A673 (cell line): ENCODE measurements at places on chromosomes 2 and 18.

DNA sequence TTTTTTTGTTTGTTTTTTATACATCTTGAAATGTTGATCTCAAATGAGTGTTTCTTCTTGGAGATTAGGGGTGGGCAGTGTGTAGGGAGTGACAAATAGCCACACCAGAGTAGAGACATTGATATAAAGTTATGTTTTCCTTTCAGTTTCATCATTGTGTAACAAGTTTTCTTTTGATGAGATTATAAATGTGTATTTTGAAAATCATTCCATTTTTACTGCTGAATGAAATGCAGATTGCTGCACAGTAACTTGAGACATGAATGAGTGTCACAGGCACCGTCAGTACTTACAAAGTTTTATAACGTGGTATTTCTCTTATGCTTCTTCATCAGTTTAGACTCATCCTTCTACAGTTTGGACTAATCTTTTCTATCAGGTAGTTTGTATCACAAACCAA, 370 bp downstream of the MEP1B start:
- no peak for DNase-seq

GRCh38 chr2:241083091-241083415, 19.0 kb downstream of the MTERF4 start:
- no peak for DNase-seq

- DNase-seq, result no peak
Observed at GRCh38 chr18:74113711-74114110, 33.9 kb downstream of the FBXO15 start.

DNA sequence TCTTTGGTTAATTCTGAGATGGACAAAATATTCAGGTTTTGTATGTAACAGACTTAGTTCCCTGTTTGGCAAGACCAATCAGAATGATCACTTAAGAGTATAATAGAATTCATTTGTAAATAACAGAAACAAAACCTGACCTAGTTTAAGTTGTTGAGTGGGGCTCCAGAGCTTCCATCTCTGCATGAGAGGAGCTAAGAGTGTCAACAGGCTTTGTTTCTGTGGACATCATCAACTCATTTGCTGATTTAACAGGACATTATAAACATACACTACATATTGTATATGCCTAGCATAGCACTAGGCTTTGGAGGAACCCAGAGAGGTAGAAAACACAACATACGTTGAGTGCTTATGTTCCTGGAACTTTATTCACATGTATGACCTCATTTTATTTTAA, 75.3 kb upstream of the TRIB2 start:
- DNase-seq, result no peak

- DNase-seq, result no peak
Observed at GRCh38 chr2:176997074-176997791, 215.4 kb upstream of the HNRNPA3 start.

DNA sequence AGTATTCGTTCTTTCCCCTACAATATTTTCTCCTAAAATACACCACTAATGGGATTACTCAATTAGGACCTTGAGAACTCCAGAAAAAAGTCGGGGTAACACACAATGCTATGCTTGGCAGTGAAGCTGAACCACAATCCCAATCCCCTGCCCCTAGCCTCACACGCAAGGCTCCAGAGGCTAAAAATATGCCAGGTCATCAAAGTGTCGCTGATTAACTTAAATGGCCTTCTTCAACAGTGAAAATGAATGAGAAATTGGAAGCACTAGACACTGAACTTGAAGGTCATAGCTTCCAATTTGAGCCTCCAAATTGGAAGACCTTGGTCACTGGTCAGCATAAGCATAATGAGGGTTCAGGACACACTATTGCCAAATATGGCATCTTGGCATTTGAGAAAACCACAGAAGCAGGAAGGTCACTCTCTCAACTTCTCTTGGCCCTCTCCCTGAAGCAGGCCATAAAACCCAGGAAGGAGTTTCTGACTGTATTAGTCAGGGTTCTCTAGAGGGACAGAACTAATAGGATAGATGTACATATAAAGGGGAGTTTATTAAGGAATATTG, 86.0 kb upstream of the SATB2 start:
- DNase-seq, result no peak

DNA sequence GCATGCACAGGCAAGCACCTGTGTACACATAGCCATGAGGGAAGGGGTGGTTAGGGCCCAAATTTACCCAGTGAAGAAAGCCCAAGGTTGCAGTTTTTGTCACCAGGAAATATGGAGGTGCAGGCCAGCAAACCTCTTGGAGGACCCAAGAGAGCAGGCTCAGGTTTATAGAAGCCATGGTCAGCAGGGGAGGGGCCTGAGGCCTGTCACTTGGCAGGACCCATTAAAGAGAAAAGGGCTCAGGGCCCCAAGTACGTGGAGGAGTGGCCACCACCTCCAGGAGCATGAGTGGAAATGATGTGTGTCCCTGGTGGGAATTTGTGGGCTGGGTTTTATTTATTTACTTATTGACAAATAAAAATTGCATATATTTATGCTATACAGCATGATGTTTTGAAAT, 192.9 kb downstream of the HAUS1 start:
- no peak for DNase-seq

DNA sequence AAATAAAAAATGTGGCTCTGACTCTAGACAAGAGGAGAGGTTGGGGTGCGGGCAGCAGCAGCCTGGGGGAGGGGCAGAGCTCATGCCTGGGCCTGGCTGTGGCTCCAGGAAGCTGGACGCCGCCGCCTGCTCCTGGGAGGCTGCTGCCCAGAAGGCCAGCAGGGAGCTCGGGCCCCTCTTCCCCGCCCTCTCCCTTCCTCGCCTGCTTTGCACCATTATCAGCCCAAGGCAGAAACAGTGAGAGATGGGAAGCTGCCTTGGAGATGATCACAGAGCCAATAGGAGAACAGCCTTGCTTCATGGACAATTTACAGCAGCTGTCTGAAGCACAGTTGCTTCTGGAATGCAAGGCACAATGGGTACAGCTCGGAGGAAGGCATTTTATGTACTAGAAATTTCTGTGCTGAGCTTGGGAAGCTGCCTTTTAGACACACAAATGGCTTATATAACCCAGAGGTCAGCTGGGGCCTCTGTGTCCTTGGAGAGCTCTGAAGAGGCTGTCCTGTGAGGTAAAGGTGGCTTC, 55.3 kb upstream of the AFF3 start:
- DNase-seq, result peak; percentile 3

GRCh38 chr18:67241299-67241698, 275.2 kb downstream of the DSEL start:
- no peak for DNase-seq

DNA sequence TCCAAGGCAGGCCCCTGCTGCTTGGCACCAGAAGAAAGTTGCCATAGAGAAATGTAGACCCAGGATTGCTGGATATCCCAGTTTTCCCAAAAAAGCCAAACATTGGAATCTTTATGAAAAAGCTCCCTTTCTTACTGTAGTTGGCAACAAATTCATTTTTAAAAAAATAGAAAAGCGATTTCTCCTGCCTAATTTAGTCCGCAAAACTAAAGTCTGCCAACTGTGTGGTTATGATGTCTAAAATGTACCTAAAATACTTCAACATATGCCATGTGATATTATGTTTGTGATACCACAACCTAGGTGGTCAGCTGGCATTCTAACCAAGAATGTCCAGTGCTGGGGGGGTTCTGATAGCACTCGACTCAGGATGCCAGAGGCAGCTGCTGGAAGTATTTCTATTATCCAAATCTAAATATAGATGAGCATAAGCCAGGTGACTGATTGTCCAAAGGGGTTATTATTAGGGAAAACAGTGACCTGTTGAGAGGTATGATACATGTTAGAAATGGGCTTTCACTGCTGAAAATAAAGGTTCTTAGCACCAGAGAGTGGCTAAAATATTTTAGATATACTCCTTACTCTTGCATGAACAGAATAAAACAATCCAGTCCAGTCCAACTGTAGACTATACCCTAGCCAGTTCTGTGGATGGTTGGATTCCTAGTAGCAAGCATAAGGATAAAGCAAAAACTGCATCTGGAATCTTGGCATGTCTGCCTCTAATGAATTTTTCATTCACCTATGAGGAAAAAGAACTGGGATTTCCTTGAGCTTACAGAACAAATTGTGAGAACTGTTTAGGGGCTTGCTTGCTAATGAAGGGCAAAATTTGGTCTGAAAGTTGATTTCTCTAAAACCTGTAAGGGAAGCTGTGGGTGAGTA, 101.7 kb downstream of the STK39 start:
- DNase-seq, result no peak

DNA sequence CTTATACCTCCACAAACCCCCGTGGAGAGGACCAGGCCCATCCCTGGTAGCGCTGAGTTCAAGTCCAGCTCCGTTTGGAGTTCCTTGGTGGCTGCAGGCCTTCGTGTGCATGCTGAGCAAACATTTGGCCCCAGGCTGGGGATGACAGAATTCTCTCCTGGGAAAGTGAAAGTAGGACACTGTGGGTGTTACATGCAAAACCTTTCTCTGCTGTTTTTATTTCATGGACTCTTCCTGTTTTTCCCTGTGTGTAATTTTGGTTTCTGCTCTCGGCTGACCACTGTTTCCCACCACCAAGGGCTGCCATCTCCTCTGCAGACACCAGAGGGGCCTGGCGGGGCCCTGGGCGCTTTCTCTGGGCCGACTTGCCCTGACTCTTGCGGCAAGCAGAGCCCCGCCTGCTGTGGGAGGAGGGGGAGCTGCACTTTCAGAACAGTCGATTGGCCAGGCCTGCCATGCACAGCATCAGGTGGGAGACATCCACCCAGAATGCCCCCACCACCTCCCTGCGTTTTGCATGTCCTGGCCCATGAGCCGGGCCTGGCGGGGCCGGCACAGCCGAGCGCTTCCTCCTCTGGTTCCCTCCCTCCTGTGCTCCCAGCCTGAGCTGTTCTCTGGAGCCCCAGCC, 102.4 kb downstream of the CABLES1 start:
- no peak for DNase-seq

GRCh38 chr2:222969491-222969890, 82.5 kb upstream of the KCNE4 start:
- DNase-seq, result peak; percentile 54

DNA sequence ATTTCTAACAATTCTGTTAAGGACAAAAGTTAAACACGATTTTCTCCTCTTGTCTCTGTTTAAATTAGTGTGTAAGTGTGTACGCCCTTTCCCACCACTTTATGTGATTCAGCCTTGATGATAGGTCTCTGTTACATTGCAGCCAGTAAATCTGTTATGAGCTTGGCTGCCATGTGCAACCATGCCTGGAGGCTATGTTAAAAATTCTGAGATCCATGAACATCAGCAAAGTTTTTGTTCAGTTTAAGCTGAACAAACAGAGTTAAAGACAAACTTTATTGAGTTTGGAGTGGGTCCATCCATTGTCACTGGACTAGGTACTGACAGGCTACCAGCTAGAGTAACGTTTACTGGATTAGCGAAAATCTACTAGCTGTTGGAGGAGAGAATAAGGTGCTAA, 110.4 kb downstream of the NCKAP5 start:
- DNase-seq, result no peak

GRCh38 chr2:144190908-144191605, 328.9 kb downstream of the ZEB2 start:
- no peak for DNase-seq

- DNase-seq, result no peak
Observed at GRCh38 chr2:86476092-86476491, 34.9 kb downstream of the KDM3A start.

GRCh38 chr2:224190936-224191270, 151.8 kb upstream of the SERPINE2 start:
- DNase-seq, result no peak

DNA sequence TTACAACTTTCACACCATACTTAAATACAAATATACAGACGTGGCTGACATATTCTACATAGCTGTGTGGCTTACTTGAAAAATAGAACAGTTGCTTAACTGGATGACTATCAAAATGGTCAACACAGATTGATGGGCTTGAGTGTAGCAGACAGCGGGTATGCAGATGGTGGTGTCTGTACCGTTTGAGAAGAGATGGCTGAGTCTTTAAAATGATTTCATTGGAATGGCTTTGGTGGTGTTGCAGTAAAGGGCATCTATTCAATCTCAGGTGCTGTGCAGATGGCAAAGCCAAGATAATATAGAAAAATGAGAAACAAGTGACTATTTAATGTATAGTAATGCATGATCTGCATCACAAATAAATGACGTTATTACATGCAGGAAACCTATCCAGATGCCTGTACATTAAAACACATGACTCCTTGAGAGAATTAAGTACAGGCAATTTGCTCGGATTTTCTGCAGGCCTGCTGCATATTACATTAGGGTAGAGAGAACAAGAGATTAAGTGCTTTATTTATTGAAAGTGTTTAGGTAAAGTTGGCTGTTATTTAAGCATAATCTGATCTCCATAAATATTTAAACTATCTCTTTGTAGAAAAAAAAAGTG, 68.5 kb downstream of the AGPS start:
- no peak for DNase-seq

DNA sequence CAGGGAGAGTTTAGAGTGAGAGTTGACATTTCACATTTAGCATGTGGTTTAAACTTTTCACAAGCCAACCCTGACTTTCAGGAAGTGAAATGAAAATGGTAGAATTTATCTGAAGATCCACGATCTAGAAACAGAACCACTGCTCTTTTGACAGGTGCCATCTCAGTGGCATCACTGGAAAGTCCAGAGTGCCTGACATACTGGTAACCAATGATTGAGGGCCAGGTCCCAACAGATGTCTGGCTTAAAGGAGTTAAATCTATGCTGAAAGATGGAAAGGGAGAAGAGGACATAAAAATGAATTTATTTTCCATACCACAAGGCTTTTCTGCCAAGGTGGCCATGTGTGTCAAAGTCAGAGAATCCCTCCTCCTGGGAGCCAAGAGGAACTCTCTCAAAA, 2.7 kb downstream of the IL36G start:
- no peak for DNase-seq

GRCh38 chr2:37797081-37797480, 125.6 kb upstream of the CDC42EP3 start:
- DNase-seq, result no peak

DNA sequence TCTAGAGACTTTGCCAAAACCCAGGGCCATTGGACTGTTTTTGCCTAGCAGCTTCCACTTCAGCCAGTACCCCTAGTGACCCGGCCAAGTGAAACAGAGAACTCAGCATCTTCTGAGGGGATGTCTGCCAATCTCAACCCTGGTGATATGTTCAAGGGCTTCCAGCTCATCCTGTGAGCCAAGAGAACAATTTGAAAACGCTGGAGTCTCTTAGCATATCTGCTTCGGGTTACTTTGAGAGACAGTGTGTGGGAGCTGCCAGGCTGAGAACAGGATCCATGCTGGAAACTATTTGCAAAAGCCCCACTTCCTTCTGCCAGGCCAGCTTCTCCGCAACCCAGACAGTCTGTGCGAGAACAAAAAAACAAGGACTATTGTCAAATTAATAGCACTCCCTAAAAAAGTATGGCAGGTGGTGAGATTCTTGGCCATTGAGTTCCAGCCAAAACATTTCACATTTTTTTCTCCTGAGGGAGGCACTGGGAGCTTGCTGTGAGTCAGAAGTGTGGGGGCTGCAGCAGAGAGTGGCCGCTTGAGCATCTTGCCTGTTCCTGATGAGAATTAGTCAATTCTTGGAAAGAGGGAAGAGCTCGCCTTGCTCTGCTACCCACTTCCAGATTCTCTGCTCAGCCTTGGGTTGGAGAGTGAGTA, 395.6 kb upstream of the TRIB2 start:
- DNase-seq, result peak; percentile 16

GRCh38 chr2:10883801-10884478, 27.8 kb upstream of the KCNF1 start:
- no peak for DNase-seq

- peak; percentile 90 for DNase-seq
Observed at GRCh38 chr2:37189452-37190153, 1.1 kb upstream of the SULT6B1 start.
